ENCODE measurements at places on chromosomes 5 and 9.

GRCh38 chr9:135592331-135592590 lies 30.7 kb downstream of the PAEP start:
- no peaks in the 10 kb centered on the region for H3K4me1 ChIP-seq
- peaks cover 2% of the 10 kb centered on the region for H3K27me3 ChIP-seq
- no peak overlapping the region for H3K4me3 ChIP-seq
- no peak for DNase-seq

DNA sequence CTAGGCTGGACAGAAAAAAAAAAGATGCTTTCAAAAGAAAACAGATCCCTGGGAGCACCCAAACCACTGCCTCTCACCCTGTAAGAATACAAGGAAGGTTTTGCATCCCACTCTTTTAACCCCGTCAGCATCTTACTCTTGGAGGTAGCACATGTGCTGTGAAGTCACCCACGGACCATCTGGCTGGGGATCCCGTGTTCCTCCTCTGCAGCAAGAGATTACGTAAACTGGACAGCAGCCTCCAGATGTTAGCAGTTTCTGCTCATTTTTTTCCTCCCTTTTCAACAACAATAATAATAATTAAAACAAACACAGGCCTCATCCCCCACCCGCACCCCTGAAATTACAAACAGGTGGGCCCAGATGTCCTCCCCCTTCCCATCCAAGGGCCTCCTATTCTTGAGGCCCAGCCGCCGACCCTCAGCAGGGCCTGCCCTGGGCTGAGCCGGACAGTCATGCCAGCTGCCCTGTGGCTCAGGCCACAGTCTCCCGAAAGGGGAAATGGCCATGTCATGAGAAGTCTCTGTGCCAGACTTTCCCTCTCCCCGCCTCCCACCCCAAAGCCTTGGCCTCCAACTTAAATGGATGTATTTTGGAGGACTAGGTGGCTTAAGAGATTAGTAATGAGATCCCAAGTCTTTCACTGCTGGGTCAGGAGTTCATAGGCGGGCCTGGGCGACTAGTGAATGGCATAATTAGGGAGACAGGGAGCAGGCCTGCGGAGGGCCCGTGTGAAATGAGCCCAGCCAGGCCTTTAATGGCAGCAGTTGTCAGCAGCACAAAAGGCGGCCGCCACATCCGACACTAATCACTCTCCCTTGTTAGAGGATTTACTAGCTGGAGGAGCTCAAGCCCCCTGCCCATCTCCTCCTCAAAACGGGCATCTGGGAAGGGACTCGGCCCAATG lies 165.1 kb downstream of the PAPPA start:
- no peak overlapping the region for H3K27ac ChIP-seq
- H3K4me1 ChIP-seq: no peaks in the 10 kb centered on the region
- no peak for DNase-seq
- no peaks in the 10 kb centered on the region for H3K36me3 ChIP-seq
- H3K27me3 ChIP-seq: no peaks in the 10 kb centered on the region

DNA sequence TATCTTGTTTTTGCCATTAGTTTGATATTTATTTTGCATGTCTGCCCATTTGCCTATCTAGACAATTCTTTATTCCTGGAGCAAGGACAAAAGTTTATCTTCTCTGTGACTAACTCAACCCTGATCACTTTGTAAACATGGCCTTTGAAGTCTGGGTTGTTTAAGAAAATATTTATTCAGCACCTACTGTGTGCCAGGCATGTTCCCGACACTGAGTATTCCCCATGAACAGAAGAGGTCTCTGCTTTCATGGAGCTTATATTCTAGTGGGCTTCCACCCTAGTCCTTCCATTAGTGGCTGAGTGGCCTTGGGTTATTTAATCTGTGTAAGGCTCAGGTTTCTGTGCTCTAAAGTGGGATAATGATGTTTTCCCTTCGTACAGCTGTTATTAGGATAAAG lies 49.7 kb downstream of the SEMA6A start:
- no peaks in the 10 kb centered on the region for H3K4me1 ChIP-seq
- no peak overlapping the region for H3K4me3 ChIP-seq
- DNase-seq: no peak
- no peaks in the 10 kb centered on the region for H3K27me3 ChIP-seq
- no peaks in the 10 kb centered on the region for H3K36me3 ChIP-seq

- no peak overlapping the region for H3K4me3 ChIP-seq
- H3K27ac ChIP-seq: no peak overlapping the region
- no peaks in the 10 kb centered on the region for H3K36me3 ChIP-seq
- H3K27me3 ChIP-seq: no peaks in the 10 kb centered on the region
- peaks cover 23% of the 10 kb centered on the region for H3K4me1 ChIP-seq
These were observed 7.8 kb upstream of the DNAJC18 start for GRCh38 chr5:139446956-139447779.

- no peaks in the 10 kb centered on the region for H3K36me3 ChIP-seq
- H3K4me3 ChIP-seq: no peak overlapping the region
- H3K27me3 ChIP-seq: no peaks in the 10 kb centered on the region
- no peak overlapping the region for H3K27ac ChIP-seq
- no peak for DNase-seq
- H3K4me1 ChIP-seq: no peaks in the 10 kb centered on the region
These were observed 90.5 kb downstream of the TLE1 start for GRCh38 chr9:81598811-81599210.

GRCh38 chr9:123354806-123355508 lies 1.0 kb upstream of the CRB2 start:
- no peak for DNase-seq
- no peaks in the 10 kb centered on the region for H3K4me1 ChIP-seq
- no peak overlapping the region for H3K27ac ChIP-seq
- H3K4me3 ChIP-seq: no peak overlapping the region
- no peaks in the 10 kb centered on the region for H3K36me3 ChIP-seq
- H3K27me3 ChIP-seq: no peaks in the 10 kb centered on the region

DNA sequence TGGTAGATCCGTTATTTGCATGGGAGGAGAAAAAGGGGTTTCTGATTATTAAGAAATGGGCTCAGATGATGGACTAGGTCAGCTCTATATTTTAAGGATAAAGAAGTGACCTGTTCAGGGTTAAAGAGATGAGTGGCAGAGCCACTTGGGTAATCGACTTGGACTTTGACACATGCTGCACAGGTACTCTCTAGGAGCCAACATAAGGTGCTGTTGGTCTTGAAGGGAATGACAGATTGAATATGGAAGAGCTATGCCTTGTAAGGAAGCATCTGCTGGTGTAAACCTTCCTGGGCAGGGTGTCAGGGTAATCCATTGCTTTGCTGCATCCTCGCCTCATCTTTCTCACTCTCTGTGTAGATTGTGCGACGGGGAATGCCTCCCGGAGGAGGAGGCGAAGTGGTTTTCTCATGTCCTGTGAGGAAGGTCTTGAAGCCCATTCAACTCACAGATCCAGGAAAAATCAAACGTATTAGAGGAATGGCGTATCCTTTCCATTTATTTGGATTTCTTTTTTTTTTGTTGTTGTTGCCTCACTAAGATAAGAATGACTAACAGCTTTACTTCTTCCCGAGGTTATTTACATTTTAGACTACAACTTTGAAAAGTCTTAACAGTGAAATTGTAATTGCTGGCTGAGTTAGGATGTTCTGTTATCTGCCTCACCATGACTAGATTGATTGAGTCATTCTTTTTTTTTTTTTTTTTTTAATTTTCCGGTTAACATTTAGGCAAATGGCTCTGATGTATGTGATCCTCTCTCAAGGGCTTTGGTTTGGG lies 41.2 kb downstream of the RCL1 start:
- no peak for DNase-seq
- H3K27ac ChIP-seq: no peak overlapping the region

DNA sequence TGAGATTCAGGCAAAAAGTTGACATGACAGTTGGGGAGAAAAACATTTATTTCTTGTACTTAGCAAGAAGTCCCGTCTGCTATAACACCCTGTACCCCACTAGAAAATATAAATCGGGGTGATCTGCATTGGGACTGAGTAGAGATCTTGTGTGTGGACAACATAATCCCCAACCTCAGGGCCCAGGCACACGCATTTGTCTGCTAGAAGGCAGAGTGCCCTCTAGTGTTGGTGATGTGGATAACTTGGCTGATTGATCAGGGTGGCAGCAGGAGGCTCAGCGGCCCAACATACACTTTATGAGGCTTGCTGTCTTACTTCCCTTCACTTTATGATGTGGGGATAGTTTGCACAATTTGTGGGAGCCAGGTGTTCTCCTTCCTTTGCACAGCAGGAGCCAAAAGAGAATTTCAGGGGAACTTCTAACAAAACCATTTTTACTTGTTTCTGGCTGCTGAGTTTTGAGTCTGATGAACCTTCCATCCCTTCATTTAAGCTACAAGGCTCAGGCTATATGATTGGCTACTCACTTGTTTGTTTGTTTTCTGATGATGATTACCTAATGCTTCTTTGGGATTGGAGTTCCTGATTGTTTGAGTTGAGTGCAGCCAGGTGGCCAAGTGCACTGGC lies 263.2 kb downstream of the DMAC1 start:
- peak; percentile 69 for DNase-seq
- no peak overlapping the region for H3K27ac ChIP-seq
- no peaks in the 10 kb centered on the region for H3K27me3 ChIP-seq

GRCh38 chr5:113271745-113272454 lies 162.9 kb downstream of the TSSK1B start:
- H3K27me3 ChIP-seq: no peaks in the 10 kb centered on the region
- no peak overlapping the region for H3K27ac ChIP-seq
- H3K4me3 ChIP-seq: no peak overlapping the region
- H3K36me3 ChIP-seq: no peaks in the 10 kb centered on the region

DNA sequence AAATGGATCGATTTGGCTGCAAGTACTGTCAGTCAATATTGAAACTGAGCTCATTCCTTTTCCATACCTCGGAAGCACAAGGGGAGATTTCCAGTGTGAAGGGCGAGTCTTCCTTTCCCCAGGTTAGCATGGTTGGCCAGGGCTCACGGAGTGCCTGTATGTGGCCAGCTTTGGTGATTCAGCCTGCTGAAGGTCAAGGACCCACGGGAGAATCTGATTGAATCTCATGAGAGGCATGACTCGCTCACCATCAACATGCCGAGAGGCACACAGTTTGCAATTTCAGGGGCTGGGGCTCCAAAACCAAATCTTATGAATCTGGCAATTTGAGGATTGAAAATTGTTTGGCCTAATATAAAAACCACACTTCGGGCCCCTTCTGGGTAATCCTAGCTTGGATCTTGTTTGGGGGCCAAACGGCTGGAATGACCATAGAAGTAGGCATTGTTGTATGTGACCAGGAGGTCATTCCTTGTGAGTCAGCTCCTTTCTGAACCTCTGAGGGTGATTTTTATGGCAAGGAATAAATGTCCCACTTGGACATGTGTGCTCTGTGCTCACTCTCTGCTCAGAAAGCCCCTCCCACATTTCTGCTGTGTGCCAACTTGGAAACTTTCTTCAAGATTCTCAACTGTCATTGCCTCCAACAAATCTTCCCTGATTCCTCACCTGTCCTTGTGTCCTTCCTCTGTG lies 69.8 kb downstream of the DOCK2 start:
- no peak for DNase-seq
- H3K4me3 ChIP-seq: no peak overlapping the region
- no peaks in the 10 kb centered on the region for H3K27me3 ChIP-seq
- no peaks in the 10 kb centered on the region for H3K4me1 ChIP-seq
- no peak overlapping the region for H3K27ac ChIP-seq
- H3K36me3 ChIP-seq: peaks cover 47% of the 10 kb centered on the region

DNA sequence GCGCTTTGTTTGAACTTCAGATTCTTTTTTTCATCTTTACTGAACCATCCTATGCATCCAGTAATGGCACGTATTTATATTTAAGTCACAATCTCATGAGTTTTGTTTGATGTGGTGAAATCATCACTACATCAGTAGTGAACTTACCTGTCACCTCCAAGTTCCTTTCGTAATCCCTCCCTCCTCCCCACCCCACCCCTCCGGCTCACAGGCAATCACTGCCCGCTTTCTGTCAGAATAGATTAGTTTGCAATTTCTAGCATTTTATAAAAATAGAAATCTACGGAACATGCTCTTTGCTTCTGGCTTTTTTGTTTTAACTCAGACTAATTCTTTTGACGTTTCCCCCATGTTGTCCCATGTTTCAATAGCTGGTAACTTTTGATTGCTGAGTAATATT lies 305.4 kb upstream of the IRX4 start:
- H3K4me1 ChIP-seq: no peaks in the 10 kb centered on the region
- H3K36me3 ChIP-seq: no peaks in the 10 kb centered on the region
- H3K4me3 ChIP-seq: no peak overlapping the region

GRCh38 chr9:79023134-79023580 lies 548.6 kb upstream of the TLE4 start:
- H3K4me3 ChIP-seq: no peak overlapping the region
- H3K27ac ChIP-seq: no peak overlapping the region
- H3K27me3 ChIP-seq: no peaks in the 10 kb centered on the region
- no peak for DNase-seq

DNA sequence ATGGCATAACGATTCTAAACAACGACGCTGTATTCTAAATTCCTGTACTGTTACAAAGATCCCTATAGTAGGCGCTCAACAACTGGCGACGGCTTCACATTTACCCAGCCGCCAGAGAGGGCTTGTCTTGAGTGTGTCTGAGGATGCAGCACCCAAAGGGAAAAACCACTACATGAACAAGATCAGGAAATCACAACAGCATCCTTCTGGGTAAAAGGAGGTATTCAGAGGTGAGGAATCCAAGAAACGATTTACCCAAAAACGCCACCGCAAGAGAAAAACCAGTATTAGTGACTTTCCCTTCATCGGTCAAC lies 711 bp downstream of the TTC33 start:
- DNase-seq: peak; percentile 81
- no peaks in the 10 kb centered on the region for H3K27me3 ChIP-seq
- peak overlapping the region; percentile 93 for H3K4me3 ChIP-seq
- peaks cover 5% of the 10 kb centered on the region for H3K36me3 ChIP-seq
- H3K4me1 ChIP-seq: peaks cover 8% of the 10 kb centered on the region

GRCh38 chr9:90095682-90096081 lies 490.9 kb downstream of the GADD45G start:
- H3K36me3 ChIP-seq: no peaks in the 10 kb centered on the region
- no peaks in the 10 kb centered on the region for H3K27me3 ChIP-seq
- no peak overlapping the region for H3K27ac ChIP-seq
- no peak overlapping the region for H3K4me3 ChIP-seq
- peaks cover 4% of the 10 kb centered on the region for H3K4me1 ChIP-seq
- peak; percentile 50 for DNase-seq

DNA sequence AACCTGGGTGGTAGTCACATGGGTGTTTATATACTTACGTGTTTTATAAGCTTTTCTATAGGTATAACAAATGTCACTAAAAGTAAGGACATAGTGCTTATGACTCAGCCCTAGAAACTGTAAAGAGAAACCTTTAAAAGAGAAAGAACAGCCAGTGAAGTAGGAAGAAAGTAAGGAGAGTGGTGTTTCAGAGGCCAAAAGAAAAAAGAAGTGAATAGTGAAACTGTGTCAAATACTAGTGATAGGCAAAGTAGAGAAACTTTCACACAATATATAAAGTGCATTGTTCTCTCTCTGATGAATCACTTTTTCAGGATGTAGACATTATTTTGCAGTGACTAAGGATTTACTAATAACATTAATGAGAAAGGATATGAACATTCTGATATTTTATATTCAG lies 74.2 kb upstream of the SUSD1 start:
- no peaks in the 10 kb centered on the region for H3K4me1 ChIP-seq
- H3K27ac ChIP-seq: no peak overlapping the region
- no peaks in the 10 kb centered on the region for H3K27me3 ChIP-seq
- no peak for DNase-seq
- no peak overlapping the region for H3K4me3 ChIP-seq

Measured in common myeloid progenitor, CD34-positive (primary cell).